Stimulated activated CD4-positive, alpha-beta T cell treated with anti-CD3 and anti-CD28 coated beads, Interleukin-1b, Interleukin-23, amount 100 ng/mL, for 1 hour (primary cell): ENCODE measurements at places on chromosomes 5 and 9.

- no peak for DNase-seq
Measured at GRCh38 chr9:70260007-70260443, 1.2 kb downstream of the SMC5 start.

GRCh38 chr9:93387791-93388190 is 63.7 kb upstream of the FAM120A start:
- DNase-seq, result no peak

DNA sequence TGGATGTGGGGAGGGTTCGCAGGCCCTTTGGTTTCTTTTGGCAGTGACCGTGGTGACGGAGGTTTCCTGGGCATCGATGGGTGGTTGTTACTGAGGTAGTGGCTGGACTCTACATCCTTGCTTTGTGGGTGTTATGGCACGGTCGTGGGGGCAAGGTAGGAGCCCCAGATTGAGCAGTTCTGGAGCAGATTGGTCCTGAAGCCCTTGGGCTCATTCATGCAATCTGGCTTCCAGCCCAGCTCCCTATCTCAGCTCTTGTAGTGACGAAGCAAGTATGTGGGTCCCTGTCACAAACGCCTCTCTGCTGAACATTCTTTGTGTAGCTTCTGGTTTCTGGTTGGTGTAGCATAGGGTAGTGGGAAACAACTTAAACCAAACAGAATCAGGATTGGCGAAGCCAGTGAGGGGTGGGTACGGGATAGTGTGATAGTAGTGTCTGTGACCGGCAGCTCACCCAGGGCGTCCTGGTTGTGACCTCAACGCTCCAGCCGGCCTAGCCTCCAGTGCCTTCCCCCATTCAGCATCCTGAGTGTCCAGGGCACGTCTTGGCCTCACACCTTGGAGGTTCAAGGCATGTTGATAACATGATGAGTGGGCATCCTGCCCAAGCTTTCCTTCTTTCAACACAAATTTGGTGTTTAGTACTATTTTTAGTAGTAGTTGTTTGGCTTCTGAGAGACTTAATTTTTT is 2.9 kb downstream of the NDUFS6 start:
- no peak for DNase-seq

DNA sequence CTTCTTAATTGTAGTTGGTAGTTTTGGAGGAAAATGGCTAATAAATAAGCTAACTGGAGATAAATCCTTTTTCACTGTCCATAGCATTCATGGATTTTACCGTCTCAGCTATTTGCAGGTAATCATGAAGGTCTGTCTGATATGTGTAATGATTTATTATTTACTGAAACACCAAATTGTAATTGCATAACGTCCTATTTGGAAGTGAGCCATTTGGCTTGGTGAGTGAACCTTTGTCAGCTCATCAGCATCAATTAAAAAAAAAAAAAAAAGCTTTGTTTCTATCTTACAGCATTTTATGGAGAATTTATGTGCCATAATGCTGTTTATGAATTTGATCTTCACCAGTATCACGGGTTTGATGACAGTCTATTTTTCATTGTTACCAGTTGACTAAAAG is 20.2 kb downstream of the RECK start:
- no peak for DNase-seq

DNA sequence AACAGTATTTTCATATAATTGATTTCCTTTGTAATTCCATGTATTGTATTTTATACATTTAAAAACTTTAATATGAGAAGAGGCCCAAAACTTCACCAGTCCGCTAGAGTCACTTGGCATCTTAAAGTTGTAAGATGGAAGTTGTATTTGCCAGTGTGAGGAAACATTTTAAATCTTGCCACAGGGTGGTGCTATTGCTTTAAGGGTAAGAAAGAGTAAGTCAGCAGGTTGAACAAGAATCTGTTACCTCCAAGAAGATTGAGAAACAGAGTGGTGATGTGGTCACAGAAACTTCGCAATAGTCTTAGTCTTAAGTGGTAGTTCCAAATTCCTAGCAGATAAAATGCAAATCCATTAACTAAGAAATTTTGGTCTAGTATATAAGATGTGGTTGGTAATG is 39.8 kb upstream of the RANBP6 start:
- DNase-seq, result no peak

GRCh38 chr9:86978922-86979474 is 31.7 kb upstream of the GAS1 start:
- no peak for DNase-seq

GRCh38 chr9:113341712-113342410 is 1.8 kb upstream of the WDR31 start:
- DNase-seq, result no peak

DNA sequence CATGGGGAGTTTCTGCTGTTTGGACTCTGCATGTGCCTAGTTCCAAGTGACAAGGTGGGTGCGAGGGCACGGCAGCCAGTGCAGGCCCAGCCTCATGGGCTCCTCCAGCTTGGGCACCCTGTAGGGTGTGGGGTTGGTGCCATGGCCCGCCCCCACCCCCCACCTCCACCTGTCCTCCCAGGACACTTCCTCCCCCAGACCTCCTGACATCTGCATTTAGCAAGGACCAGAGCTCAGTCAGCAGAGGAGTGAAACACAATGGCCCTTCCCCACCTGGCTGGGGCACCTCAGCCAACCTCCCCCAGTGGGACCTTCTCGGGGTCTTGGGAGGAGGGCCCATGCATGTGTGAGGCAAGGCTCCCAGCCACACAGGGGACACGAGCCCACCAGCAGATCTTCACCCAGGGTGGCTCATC is 1.9 kb upstream of the NKD2 start:
- DNase-seq, result no peak

DNA sequence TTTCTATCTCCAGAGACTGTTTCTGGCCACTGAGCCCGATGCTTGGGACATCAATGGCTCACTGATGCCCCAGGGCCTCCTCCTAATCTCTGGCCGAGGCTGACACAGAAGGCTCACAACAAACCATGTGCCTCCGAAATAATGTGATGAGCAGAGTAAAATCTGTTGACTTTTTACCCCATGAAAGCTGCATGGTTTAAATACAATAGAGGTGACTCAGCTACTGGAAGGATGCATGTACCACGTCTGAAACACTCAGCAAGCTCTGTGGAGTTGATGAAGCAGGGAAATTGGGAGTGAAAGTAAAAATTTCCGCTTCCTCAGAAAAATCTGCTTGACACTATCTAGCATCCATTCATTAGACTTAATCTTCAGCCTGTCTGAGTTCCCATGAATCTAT is 111.1 kb upstream of the EQTN start:
- no peak for DNase-seq

DNA sequence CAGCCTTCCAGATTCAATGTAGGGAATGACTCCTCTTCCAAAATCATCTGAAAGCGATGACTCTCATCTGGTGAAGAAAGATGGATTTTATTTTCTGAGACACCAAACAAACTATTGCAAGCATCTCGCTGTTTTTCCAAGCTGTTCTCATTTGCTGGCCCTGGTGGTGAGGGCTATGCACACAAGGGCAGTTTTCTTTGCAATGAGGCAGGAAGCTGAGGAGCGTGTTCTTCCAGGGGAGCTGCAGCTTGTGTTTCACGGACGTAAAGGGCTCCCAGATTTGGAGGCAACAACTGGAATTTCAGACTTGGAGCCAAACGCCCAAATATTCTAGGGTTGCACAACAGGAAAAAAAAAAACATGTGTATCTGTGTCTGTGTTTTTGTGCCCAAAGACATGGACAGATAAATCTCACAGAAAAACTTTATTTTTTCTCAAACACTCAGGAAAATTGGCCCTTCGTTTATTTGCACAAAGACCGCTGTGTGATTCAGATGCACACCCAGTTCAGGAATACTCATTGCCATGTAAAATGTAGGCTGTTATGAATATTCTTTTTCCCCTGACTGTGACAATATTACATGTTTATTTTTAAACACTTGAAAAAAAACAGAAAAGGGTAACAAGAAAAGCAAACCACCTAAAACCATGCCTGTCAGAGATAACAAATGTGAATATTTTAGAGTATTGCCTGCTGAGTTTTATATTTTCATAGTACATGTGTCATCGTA is 151.3 kb downstream of the GAS1 start:
- DNase-seq, result no peak

DNA sequence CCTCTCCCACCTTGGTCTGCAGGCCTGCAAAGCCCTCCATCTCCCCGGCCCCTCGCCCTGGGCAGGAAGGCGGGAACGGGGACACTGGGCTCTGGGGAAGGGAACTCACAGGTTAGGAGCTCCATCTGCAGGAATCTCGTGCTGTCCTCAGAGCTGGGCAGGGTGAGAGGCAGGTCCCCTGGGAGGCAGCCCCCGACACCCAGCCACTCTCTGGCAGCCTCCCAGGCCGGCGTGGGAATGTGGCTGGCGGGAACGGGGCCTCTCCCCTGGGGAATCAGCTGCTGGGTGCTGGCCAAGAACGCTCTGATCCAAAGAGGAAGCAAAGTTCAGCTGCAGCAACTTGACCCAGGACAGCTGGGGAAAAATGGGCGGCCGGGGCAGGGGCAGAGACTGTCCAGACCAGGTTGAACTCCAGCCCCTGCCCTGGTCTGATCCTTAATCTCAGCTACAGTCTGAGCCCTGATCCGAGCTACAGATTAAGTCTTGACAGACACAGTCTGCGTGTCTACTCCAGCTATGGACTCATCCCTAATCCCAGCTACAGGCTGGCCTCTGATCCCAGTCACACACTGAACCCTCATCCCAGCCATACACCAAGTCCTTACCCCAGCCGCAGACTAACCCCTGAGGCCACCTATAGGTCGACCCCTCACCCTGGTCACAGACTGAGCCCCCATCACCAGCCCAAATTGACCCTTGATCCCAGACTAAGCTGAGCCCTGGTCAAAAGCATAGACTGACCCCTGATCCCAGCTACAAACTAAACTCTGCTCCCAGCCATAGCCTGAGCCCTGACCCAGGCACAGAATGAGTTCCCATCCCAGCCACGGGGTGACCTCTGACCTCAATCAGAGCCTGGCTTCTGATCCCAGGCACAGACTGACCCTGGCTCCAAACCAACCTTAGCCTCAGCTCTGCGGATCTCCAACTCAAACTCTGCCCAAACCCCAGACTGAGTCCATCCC is 37.3 kb upstream of the EGFL7 start:
- no peak for DNase-seq
